MV-4-11 (cell line): ENCODE measurements at places on chromosomes 2 and 18.

GRCh38 chr2:157735532-157735931 lies 106.9 kb upstream of the ACVR1C start:
- no peak for DNase-seq

DNA sequence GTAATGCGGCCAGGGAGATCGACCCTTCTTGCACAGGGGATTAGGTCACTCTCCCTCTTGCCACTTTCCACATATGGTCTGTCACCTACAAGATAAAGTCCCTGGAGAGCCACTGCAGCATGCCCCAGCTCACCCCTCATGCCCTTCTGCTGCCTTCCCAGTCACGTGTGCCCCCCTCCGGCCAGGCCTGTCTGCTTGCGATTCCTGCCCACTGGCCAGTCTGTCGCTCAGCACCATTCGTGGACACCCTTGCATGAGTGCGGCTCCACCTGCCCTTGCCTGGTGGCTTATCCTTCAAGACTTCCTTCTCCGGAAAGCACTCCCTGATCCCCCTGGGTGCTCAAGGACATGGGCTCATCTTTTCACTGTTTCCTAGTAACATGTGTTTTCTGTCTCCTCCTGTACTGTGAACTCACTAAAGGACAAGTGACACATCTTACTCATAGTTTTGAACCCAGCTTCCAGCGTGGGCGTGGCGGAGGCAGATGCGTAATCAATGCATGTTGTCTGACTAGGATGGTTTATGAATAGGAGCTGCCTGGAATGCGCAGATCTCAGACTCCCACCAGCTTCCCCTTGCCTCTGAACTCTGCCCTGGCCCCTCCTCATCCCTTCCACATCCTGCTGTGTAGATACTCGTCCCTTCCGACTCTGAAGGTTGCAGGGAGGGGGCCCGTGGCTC lies 7.8 kb upstream of the NT5DC4 start:
- DNase-seq, result no peak

- no peak for DNase-seq
Observed at GRCh38 chr2:118090387-118091139, 2.3 kb downstream of the INSIG2 start.

DNA sequence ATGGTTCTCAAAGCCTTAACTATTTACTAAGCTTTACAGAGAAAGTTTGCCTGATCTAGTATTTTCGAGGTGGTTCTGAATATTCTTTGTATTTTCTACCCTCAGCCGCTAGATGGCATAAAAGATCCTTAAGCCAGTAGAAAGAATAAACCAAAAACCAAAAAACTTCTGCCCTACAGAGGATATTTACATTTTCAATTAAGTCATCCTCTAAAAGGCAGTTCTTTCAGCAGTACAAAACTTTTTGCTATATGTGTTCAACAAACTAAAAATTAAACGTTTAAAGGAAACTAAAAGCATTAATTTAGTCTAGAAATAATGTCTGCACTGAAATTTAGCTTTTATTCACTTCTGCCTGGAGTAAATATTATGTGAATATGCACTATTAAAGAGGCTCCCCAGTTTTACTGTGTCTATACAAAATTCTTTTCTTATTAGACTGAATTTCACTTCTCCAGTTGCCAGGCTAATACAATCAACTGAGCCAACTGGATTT lies 297.5 kb downstream of the PIEZO2 start:
- DNase-seq, result peak; percentile 57

DNA sequence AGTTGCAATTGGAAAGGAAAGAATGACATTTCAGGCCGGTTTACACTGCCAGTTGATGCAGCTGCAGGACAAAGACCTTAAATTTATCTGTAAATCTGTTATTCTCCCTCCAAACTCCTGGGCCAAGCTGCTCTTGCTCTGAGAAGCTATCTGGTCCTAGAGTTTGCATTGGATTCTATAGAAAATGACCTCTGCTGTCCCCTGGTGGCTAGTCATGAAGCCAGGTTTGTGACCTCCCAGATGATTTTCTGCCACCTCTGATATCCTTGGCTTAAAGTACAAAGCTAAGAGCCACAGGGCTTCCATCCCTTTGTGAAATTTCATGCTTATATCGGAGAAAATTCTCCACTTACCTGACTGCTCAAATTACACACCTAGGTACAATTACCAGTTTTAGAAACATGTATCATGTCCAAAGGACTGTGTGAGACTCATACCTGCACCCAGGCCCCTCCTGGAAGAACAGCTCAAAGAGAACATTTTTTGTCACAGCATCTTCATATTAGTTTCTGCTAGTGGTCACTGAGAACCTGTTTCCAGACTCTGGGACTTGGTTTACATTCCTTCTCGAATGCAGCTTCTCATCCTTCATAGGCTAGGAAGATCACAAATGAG lies 28.9 kb upstream of the IER3IP1 start:
- peak; percentile 2 for DNase-seq

GRCh38 chr2:236990552-236990951 lies 95.1 kb upstream of the COPS8 start:
- no peak for DNase-seq

- DNase-seq, result no peak
Observed at GRCh38 chr2:202172439-202173211, 65.8 kb downstream of the SUMO1 start.

DNA sequence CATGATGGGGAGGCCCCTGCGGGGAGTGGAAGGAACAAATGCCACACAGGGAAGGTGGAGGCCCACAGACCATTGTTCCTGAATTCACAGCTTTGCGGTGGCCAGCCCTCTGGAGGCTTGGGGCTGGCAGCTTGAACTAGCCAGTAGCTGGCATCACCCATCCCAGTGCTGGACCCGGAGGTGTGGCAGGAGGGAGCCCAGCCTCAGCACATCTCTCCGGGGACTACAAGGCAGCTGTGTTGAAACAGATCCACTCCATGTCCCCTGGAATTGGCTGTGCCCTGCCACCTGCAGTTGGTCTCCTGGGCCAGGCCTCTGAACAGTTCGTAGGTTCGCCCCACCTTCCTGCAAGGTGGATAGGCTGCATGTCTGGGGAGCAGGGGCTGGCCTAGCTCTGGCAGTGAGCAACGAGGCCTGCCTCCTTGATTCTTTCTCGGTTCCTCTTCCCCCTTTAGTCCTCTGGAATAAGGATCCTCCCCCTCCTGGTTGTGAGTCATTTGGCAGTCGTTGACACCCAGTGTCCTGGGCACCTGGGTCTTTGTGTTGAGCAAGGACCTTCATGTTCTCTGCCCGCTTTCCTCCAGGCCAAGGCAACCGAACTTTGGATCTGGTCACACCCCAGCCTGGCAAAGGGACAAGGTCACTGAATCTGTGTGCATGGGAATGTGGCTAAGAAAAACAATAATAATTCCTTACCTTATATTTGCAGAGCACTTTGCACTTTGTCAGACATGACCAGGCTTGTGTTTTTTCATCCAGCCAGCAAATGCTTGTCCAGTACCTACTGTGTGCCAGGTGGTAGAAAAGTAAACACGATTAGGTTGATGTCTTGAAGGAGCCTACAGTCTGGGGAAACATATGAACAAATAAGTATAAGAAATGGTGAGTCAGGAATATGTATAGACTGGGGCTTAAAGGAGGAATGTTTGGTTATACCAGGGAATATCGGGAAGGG lies 55.0 kb upstream of the MCFD2 start:
- DNase-seq, result peak; percentile 97

DNA sequence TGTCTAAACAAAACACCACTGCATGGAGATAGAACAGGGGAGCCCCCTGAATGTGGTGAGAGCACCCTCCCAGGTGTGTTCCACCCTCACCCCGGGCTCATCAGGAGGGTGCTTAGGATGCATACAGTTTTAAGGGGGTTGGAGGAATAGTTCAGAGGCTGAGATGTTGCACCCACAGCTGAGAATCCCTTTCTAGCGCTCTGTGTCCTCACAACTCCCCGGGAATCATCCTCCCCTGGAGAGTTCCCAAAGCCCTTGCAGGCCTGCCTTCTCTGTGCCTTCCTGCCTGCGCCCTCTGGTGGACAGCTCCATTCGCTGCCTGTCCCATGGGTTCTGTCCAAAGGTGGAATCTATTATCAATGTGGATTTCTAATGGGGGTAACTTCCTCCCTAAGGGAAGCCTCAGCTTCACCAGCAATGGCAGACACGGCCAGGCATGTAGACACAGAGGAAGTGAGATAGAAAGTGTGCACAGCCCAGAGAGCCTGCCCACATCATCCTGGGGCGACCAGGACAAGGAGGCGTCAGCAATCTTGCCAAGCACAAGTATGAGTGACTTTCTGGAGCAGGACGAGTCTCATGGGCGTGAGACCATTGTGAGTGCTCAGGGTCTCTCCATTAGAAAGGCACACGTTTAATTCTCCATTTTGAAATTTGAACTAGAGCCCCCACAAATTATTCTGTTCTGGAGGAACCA lies 1.2 kb upstream of the UGT1A5 start:
- peak; percentile 45 for DNase-seq

DNA sequence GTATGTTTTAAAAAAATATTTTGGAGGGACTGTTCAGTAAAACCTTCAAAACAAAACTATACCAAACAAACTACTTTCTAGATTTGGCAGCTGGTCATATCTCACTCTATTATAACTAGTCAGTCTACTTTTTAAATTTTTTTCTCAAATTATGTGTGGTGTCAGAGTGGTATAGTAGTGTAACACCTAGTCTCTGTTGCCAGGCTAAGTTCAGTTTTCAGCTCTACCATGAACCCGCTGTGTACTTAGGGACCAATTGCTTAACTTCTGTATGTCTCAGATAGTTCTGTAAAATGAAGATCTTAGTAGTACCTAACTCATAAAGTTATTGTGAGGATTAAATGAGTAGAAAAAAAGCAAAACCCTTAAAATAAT lies 54.3 kb downstream of the GPD2 start:
- DNase-seq, result no peak

DNA sequence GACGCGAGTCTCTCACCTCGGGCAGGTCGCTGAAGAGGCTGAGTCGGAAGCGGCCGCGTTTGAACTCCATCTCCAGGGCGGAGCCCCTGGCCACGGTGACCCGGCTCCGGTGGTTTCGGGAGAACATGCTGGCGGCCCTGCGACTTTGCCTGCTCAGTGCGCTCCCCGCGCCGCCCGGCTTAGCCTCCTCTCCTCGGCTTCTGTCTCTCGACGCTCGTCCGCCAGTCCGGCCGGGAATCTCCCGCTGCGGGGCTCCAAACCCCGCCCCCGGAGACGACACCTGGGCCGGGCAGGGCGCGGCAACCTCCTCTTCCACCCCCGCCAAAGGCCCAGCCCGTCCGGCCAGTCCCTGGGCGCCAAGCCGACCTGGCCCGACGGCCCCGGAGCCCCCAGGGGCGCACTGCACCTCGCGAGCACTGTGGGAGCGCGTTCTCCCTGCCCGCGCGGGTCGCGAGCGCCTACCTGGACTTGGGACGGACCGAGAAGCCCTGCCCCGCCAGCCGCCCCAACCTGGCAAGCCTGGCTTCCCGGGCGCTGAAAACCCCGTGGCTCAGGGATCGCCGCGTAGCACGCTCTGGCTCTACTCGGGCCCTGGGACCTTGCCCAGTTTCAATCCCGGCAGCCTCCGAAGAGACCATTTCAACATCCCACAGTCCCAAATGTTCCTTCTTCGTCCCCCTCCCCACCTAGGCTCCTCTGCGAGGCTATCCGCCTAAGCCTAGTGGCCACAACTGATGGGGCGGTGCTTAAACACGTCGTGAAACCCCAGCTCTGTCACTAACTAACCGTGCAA lies at the start of gene RTKN:
RTKN (minus strand) TSS at position 248 of the 793 bp plus-strand sequence; CDS start at position 127, 121 bp downstream.
- DNase-seq, result no peak

DNA sequence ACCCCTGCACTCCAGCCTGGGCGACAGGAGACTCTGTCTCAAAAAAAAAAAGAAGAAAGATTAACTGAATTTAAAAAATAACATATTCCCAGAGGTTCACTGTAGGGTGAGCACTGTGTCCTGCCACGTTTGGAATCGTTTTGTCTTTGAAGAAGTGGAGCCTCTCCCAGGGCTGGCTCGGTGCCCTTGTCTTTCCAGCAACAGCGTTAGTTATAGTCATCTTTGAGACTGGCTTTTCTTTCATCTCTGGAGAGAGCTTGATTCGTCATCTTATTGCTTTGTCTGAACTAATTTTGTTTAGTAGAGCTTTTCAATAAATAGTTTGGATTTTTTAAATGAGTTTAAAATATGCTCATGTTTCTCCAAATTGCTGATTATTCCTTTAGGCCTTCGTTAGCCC lies 50.5 kb downstream of the IMPA2 start:
- no peak for DNase-seq

GRCh38 chr2:28201671-28202180 lies 190.9 kb upstream of the FOSL2 start:
- no peak for DNase-seq

DNA sequence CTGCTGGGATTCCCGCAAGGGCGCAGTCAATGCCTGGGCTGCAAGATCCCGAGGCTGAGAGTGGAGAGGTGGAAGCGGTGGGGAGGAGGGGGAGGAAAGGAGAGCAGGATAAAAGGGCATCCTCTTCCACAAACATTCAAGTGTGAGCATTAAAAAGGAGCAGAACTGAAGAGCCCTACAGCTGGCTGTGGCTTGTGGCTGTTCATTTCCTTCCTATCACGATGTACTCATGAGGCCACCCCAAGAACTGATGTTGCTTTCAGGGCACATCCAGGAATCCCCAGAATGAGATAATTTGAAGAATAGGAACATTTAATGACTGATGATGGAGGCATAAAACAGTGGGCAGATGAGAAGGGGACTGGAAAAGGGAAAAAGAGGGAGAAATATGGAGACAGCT lies 230.8 kb upstream of the SMIM21 start:
- DNase-seq, result peak; percentile 68

- peak; percentile 82 for DNase-seq
Observed at GRCh38 chr2:200450288-200450687, 59.6 kb downstream of the KCTD18 start.

DNA sequence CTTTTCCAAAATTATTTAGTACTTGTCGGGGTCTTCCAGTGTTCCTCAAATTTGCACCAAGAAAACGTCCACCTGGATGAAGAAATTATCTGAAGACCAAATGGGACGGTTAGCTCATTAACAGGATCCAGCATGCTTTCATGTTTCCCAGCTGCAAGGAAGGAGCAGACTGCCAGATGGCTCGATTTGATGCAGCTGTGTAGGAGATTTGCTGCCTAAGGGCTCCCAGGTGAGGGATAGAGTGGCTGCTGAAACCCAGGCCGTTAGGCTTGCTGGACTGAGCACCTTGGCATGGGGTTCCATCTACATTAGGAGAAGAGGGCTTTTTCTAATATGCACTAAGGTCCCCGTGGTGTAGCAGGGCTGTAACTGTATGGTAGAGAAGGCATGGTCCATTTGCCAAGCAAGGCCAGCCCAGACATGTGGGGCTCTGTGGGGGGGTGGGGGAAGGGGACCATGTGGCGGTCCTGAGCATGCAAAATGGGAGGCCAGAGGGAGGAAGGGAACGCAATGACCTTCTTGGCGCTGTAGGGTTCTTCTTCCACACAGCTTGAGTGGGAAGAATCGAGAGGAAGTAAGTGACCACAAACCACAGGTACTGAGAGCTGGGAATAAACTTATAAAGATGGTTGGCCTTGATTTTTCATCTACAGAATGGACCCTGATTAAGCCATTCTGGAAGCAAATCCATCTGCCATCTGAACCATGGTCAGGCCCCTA lies 144.0 kb downstream of the TMEM163 start:
- DNase-seq, result peak; percentile 53
